D721Med (cell line): ENCODE measurements at places on chromosomes 3 and 15.

DNA sequence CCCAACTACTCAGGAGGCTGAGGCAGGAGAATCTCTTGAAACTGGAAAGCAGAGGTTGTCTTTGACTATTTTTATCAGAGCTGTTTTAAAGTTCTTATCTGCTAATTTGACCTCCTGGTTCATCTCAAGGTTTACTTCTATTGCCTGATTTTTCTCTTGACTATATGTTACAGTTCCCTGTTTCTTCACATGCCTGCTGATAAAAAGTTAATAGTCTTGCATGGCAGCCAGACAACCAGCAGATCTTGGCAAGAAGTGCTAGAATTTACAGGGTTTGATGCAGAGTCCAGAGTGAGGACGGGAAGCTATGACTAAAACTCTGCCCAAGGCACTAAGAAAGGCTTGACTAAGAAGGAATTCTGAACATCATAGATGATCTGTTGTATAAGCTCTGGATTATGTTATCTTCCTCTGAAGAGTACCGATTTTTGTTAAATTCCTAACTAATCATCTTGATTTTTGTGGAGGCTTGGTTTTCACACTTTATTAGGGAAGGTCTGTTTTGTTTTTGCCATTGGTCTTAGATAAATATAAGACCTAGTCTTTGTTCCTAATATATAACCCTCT is 85.9 kb downstream of the CHSY1 start:
- no peak for DNase-seq

DNA sequence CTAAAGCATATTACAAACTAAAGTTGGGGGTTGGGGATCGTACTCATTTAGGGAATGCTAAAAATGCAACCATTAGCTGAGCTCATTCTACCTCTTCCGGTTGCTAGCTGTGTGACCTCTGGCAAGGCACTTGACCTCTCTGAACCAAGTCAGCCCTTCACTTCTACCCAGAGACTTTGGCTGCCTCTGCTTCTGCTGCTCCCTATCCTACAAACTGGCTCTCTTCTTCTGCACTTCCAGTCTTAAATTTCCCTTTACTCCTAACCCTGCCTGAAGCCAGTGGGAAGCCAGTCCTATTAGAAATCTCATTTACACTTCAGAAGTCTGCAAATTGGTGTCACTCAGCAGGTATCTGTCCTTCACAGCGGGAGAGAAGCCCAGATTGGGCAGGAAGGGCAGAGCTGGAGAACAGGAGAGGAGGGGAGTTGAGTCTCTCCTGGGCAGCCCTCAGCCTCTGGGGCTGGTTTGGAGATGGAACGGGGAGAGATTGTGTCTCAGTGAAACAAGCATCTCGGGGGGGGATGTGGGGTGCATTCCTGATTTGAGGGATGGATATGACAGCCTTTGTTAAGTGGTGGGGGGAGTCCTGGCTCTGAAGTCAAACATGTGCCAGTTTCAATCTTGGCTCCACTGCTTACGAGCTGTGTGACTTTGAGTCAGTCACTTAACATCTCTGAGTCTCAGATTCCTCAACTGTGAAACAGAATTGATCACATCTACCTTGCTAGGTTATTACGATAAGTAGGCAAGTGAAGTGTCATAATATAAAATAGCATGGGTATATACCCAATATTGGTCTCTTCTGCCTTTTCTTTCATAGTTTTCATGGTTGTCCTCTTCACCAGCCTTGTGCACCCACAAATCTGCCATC is 7.8 kb upstream of the AEN start:
- no peak for DNase-seq

- no peak for DNase-seq
Observed at GRCh38 chr3:17394541-17395155, 347.8 kb downstream of the TBC1D5 start.

GRCh38 chr15:74827614-74828013 is 1.2 kb downstream of the CPLX3 start:
- DNase-seq: no peak
